CD4-positive, alpha-beta T cell treated with Interferon alpha-2 for 1 hour (primary cell): ENCODE measurements at places on chromosomes 16 and 17.

GRCh38 chr17:20920815-20921199 is 122.0 kb downstream of the USP22 start:
- no peak for DNase-seq

GRCh38 chr16:28977703-28978662 is 3.4 kb downstream of the SPNS1 start:
- DNase-seq: no peak

- no peak for DNase-seq
Measured at GRCh38 chr16:77738706-77739558, 16.6 kb downstream of the NUDT7 start.

GRCh38 chr16:78897299-78897698 is 703.2 kb downstream of the MAF start:
- DNase-seq: no peak
